ENCODE measurements at places on chromosomes 12 and 14. TPM values are rescaled to one million over a fixed set of nuclear protein-coding genes. Genes with fewer than 3 reads are reported as not detected.

Gene SMOC1
- total RNA-seq, result not detected

DNA sequence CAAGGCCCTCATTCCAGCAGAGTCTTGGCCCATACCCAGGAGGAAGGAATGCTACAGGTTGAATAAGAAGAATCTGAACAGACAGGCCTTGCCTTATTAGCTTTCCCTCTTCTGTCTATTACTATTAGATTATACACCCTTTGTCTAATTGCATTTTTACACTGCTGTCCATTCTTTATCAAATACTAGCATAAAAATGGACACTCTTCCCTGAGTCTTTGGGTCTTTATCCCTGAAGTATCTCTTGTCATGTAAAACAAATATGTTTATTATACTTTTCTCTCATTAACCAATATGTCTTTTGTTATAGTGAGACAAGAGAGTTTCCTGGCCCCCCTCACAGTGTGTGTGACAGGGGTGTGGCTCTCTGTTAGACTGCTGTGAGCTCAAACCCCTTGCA is 897.4 kb upstream of the SEL1L start:
- DNase-seq, result no peak

GRCh38 chr14:74415115-74415437 is 10.9 kb downstream of the SYNDIG1L start:
- no peak for DNase-seq

- no peak for DNase-seq
Observed at GRCh38 chr12:119446459-119446858, 111.9 kb downstream of the CCDC60 start.

Gene SDR9C7
- not detected for total RNA-seq

Gene RABGGTA
- total RNA-seq, result 42.1 TPM

GRCh38 chr12:62787611-62788010 is 147.3 kb downstream of the PPM1H start:
- no peak for DNase-seq

Gene OR4Q3
- not detected for total RNA-seq

DNA sequence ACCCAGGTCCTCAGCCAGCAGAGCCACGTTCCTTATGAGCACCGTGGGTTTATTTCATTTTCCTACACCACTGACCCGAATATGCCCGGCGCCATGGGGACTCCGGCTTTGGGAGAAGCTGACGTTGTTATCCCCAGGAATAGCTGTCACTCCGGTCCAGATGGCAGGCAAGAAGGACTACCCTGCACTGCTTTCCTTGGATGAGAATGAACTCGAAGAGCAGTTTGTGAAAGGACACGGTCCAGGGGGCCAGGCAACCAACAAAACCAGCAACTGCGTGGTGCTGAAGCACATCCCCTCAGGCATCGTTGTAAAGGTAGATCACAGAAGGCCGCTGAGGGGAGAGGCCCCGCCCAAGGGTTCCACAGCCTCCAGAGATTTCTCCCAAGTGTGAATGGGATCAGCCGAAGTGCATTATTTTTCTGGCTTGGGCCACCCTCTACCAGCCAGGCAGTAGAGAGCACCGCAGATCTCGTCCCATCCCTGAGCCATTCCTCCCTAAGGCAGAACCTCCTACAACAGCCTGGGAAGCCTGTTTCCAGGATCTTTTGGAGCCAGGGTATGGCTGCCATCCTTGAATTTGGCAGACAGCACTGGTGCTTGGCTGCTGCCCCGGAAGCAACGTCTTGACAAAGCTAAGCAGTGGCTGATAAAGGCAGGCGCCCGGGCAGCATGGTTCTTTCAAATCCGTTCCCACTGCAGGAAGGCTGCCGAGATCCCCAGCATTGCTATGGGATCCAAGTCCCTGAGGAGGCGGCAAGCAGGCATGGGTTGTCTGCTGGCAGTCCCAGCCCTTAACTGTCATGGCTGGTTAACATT is 17.8 kb downstream of the CDK2AP1 start:
- DNase-seq, result peak; percentile 20

Gene TMEM117
- 0.58 TPM for total RNA-seq

Gene CLEC4E
- total RNA-seq, result not detected

DNA sequence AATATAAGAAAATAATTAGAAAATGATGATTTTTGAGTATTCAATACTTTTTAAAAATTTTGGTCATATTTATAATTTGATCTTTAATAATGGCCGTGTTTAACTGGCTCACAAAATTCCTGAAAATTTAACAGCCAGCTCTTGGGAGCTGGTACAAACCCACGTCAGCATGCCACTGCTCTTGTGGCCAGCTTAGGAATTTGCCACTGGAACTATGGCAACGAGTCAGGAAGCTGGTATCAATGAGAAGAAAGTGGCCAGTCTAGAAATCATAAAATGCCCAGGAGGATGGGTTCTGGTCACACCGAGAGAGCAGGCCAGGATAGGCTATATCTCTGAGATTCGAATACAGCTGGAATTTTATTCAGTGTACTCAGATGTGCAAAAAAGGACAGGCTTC is 72.2 kb upstream of the PLEKHG3 start:
- DNase-seq, result no peak

Gene LAG3
- 52.1 TPM for total RNA-seq

GRCh38 chr14:29743531-29743930 is 184.1 kb downstream of the PRKD1 start:
- DNase-seq, result no peak

DNA sequence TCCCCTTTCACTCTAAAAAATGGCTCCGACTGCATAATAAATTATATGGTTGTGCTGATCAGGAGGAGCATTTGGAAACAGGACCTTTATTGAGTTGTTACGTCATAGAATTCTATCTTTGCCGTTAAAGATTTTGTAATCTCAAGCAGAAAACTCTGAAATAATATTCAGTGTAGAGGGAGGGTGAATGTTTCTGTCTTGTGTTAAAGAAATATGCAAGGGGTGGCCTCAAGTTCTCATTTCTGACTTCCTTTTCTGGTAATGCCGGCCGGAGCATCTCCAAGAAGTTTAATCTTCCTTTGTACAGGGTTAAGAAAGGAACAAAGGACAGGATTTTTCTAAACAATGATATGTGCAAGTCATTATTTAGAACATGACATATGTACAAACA is 165.1 kb downstream of the SLC38A4 start:
- DNase-seq, result no peak

- no peak for DNase-seq
Observed at GRCh38 chr12:25942709-25943108, 15.8 kb upstream of the RASSF8 start.

DNA sequence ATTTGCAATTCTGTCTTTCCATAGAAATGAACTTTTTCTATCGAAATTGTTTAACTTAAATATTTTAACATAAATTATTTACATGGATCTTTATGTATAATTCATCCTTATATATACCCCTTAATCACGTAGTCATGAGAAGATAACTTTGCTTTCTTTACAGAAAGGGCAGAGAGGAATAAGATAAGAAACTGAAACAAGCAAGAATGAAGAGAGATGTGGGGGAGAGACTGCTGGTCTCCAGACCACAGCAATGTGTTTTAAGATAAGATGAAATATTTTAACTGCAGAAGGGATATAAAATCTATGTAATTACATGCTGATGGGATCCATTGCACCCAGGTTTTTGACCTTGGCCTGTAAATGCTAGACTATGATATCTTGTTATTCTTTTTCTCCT is 34.7 kb upstream of the DNM1L start:
- DNase-seq, result no peak

Gene CD4
- 2.6 TPM for total RNA-seq

Gene CYP46A1
- total RNA-seq, result 0.26 TPM

GRCh38 chr12:12546314-12546772 is 16.3 kb downstream of the DUSP16 start:
- DNase-seq, result no peak

Gene ZCCHC8
- 44.8 TPM for total RNA-seq

DNA sequence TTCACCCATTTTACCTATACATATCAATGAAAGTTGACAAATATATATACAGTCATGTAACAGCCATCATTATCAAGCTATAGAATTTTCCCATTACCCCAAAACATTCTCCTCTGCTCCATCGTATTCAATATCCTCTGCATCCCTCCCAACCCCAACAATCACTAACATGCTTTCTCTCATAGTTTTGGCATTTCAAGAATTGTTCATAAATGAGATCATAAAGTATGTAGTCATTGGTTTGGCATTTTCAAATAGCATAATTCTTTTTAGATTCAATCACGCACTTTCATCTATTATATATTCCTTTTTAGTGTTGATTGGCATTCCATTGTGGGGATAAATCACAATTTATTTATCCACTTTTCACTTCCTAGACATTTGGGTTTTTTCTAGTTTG is 866.0 kb upstream of the TMEM132C start:
- no peak for DNase-seq

Gene GDF11
- 10.2 TPM for total RNA-seq

Gene LGALS3
- total RNA-seq, result 115 TPM

Gene PPP1R1A
- total RNA-seq, result not detected

Gene ZNF410
- total RNA-seq, result 56.5 TPM

Gene CABP1
- total RNA-seq, result 1.7 TPM

Gene INHBC
- 0.14 TPM for total RNA-seq

GRCh38 chr14:26596543-26597061 is 1.2 kb downstream of the NOVA1 start:
- no peak for DNase-seq

DNA sequence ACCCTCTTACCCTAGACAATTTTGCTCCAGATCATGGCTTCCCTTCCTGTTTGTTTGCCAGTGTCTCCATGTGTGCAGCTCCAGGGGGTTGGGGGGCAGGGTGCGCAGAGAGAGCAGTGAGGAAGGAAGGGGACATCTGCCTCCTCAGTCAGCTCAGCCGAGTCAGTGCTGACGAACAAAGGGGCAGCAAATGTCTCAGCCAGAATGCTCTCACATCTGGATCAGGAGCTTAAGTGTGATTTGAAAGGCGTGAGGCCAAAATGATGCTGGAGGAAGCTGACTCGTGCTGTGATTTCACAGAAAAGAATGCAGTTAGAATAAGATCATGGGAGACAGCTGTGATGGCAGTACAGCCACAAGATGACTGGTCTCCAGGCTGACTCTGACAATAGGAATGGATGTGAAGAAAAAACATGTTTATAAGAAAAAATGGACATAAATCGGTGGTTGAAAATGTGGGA is 27.1 kb upstream of the CDK17 start:
- DNase-seq, result no peak

DNA sequence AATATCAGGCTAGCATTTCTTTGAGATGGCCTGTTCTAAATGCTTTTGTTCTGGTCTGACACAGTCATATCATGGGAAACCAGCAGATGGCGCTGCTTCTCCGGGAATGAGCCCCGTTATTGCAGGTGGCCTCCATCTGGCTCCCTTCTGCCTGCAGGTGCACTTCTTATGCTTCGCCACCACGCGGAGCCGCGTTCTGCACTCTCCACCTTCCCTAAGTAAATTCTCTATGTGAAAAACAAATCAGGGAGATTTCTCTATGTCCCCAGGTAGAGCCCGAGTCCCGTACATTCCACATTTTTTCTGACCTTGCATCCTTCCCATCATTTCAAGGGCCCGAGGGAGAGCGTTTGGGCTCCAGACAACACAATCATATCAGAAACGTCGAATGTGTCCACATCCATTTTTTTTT is 26.2 kb downstream of the GLRX5 start:
- DNase-seq, result peak; percentile 82

DNA sequence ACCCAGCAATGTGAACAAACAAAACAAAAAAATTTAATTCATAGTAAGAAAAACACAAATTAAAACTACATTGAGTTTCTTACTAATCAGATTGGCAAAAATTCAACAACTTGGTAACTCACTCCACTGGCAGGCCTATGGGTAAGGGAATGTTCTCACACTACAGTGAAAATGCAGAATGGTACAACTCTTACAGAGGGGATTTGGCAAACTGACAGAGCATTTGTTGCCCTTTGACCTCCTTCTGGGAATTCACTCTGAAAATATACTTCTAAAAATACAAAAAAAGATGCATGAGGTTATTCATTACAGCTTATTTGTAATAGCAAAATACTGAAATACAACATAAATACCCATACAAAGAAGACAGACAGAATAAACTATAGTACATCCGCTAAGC is 32.8 kb downstream of the ABCD2 start:
- DNase-seq, result no peak

GRCh38 chr14:69153152-69153872 is 393 bp upstream of the DCAF5 start:
- DNase-seq, result peak; percentile 87

Gene RFC5
- total RNA-seq, result 42.7 TPM
